Stimulated activated CD4-positive, alpha-beta T cell treated with anti-CD3 and anti-CD28 coated beads, Interleukin-15, amount 100 ng/mL, for 1 hour (primary cell): ENCODE measurements at places on chromosomes 16 and 17.

GRCh38 chr17:37050920-37051319 is 102.2 kb downstream of the AATF start:
- no peak for DNase-seq

GRCh38 chr17:56217921-56218320 is 64.6 kb downstream of the ANKFN1 start:
- no peak for DNase-seq

DNA sequence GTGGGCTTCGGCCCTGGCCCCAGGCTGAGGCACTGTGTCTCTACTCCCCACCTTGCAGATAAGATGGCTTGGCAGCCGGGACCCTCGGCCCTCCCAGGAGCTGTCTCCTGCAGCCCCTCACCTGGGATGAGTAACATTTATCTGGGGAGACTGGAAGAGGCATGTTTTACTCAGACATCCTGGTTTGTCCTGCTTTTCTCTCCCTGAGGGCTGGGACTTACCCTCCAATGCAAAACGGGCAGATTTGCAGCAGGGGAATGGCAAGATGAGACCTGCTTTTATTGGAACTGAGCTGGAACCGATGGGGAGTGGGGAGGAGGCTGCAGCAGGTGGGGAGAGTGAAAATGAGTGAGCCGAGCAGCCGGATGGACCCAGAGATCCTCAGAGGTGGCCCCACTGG is 27.3 kb upstream of the UBE2G1 start:
- DNase-seq: no peak

GRCh38 chr16:53814801-53815200 is 110.8 kb downstream of the FTO start:
- DNase-seq: no peak

- DNase-seq: no peak
These were observed 5.1 kb downstream of the LDHD start for GRCh38 chr16:75111514-75111940.
